Cerebellar cortex (tissue), 1 donor: ENCODE measurements at places on chromosomes 1 and 21.
A peak's percentile ranks its signal among the peaks of the same experiment; 100 is the strongest.

- DNase-seq, result no peak
Observed at GRCh38 chr1:67383999-67384638, 46.1 kb downstream of the SERBP1 start.

GRCh38 chr1:3678361-3679097 lies 26.2 kb downstream of the TP73 start:
- DNase-seq, result peak; percentile 22

DNA sequence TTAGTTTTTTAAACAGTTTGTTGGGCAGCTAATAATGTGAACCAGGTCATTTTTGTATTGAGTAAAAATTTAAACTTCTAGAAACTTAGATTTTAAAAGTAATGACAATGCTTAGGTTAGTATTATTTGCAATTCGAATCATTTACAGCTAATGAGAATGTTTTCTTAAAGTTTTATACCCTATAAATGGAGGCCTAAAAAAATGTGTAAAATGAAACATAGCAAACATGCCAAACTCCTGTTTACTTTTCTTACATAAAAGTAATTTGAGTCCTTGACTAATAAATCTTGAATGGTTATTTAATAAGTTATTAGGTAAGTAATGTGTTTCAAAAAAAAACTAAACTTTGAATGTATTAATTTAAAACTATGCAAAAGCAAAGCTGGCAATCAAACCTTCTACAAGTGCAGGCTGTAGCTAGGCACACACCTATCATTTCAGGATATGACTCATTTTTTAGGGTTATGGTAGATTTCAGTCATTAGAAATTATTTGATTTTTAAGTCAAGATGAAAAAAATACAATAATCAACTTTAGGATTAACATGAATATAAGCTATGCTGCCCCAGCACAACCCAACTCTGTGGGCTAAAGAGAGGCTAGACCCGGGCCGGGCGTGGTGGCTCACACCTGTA lies 41.5 kb downstream of the CLSTN1 start:
- DNase-seq, result no peak

DNA sequence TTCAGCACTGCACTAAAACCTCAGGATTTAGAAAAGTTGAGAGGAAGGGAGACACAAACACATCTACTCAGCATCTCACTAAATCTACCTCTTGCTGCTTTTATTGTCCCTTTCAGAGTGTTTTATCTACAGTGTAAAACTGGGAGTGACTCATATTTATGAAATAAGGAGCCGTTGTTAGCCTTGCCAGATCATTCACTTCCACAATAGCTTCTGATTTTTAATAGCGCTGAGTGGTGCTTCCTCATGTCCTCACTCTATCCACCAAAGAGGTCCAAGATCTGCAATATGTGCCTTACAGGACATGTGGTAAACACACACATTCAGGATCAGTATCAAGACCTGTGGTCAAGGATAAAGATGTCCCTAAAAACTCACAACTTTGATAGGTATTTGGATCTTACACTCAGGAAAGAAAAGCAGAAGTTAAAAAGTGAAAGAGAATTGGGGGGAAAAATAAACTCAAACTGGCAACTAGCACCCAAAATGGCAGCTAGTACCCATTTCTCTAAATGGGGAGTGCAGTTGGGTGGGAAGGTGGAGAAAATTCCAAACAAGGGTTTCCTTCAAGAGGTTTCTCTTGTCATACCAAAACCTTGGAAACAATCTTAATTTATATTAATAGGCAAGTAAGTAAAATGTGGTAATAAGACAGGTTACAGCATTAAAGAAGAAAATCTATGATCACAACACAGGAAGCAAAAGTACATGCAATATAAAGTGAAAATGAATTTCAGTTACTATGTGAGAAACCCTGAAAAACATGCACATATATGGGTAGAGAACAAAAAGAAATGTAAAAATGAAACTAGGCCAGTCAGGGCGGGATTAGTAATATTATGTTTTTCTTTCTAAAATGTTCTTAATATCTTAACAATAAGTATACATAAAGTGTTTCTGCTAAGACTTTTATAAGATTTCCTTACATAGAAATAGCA lies 15.9 kb downstream of the DUSP10 start:
- DNase-seq, result no peak
